ENCODE measurements at places on chromosomes 1 and 21.

DNA sequence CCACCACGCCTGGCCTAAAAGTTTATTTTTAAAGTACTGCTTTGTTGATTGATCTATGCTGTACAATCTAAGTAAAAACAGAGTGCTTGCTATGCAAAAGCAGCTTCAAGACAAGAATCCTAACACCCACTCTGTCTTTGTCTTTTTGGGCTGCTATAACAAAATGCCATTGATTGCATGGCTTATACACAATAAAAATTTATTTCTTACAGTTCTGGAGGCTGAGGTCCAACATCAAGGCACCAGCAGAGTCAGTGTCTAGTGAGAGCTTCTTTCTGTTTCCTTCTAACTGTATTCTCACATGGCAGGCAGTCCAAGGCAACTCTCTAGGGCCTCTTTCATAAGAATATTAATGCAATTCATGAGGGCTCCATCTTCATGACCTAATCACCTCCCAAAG is 63.6 kb upstream of the GJA5 start:
- no peak for DNase-seq

DNA sequence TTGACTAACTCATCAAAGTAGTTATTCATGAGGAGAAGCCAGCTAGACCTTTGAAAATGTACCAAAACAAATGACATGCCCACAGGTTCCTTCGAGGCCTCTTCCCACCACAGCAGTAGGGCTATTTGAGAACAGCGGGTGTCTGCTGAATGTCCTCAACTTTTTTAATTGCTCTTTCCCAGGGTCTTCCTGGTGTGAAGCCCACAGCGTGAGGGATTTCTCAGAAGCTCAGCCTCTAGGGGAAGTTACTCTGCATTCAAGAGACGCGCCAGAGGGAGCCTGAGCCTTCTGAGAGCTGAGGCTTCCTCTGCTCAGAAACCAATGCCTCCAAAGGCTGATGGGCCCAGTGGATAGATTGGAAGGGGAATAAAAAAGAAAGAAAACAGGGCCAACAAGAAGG is 153.6 kb downstream of the OLFM3 start:
- no peak for DNase-seq

GRCh38 chr21:46363698-46364097 is 39.7 kb downstream of the PCNT start:
- no peak for DNase-seq

GRCh38 chr1:243501002-243501401 is 245.2 kb downstream of the SDCCAG8 start:
- no peak for DNase-seq

- DNase-seq, result no peak
Measured at GRCh38 chr1:6302568-6302967, 41.7 kb upstream of the GPR153 start.

DNA sequence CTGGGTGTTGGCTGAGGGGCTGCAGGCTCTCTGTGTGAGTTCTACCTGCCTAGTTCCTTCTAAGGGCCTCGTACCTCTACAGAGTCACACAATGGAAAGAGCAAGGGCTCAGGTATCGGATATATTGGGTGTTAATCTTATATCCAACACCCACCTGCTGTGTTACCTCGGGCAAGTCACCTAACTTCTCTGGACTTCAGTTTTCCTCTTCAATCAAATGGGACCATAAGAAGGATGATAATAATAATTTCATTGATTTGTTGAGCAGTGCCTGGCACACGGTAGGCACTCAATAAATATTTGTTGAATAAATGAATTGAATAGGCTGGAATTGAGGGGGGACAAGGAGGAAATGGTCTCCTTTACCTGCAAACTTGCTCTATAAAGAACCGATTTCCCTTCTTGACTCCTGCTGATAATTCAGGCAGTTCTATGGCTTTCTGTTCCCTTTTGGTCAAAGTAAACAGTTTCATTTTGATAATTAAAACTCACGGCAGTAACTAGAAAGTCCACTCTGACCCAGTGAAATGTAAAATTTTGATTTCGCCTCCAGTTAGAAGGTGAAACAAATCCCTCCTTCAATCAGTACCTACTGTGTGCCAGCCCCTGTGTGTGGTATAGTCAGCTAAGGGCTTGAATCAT is 16.5 kb upstream of the MAN1C1 start:
- no peak for DNase-seq

GRCh38 chr21:29775462-29775861 is 164.3 kb downstream of the GRIK1 start:
- no peak for DNase-seq

DNA sequence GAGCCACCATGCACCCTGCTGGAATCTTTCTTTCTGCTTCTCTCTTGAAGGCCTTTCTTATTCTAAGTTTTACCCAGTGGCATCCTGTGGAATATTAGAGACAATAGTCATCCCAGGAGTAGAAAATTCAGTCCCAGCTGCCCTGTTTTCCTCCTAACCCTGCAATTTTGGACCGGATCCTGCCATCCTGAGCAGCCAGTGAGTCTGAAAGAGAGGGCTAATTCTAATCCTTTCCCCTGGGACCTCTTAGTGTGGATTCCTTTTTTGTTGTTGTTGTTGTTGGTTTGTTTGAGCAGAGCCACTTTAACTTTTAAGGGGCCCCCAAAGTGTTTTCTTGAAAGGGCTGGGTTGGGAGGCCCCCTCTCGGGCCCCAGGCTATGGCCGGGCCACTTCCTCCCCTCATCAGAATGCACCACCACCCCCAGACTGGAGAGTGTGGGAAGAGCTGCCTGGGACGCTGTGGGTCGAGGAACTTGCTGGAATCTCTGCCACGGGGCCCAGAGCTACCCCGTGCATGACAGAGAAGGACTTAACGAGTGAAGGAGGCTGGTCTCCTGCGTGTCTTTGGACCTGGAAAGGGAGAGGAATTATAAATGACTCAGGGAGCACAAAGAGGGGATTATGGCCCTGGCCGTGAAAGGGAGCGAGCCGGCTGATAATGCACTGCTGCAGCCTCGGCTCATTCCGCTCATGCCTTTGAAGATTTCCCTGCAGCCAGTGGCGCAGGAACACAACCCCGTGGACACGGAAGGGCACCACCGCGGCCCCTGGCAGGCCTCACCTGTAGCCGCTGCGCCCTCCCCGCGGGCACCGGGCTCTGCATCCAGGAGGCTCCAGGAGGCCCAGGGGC is 81.0 kb upstream of the AKT3 start:
- DNase-seq, result no peak
